ENCODE measurements at places on chromosomes 1 and 21. TPM values are rescaled to one million over a fixed set of nuclear protein-coding genes. Genes with fewer than 3 reads are reported as not detected.

Gene C1orf226
- under 0.01 TPM for total RNA-seq

Gene OR2AK2
- total RNA-seq = not detected

Gene RNF186
- not detected for total RNA-seq

Gene DBT
- total RNA-seq = 6.0 TPM

Gene UMODL1
- total RNA-seq = not detected

Gene AADACL3
- total RNA-seq = not detected

Gene GRHL3
- not detected for total RNA-seq

Gene ANKRD34A
- total RNA-seq = 1.6 TPM

Gene AQP10
- not detected for total RNA-seq

Gene RASAL2
- 40.6 TPM for total RNA-seq

Gene SLC44A3
- total RNA-seq = 1.9 TPM

Gene MAN1C1
- 5.2 TPM for total RNA-seq

Gene PLEKHA6
- total RNA-seq = 2.9 TPM

DNA sequence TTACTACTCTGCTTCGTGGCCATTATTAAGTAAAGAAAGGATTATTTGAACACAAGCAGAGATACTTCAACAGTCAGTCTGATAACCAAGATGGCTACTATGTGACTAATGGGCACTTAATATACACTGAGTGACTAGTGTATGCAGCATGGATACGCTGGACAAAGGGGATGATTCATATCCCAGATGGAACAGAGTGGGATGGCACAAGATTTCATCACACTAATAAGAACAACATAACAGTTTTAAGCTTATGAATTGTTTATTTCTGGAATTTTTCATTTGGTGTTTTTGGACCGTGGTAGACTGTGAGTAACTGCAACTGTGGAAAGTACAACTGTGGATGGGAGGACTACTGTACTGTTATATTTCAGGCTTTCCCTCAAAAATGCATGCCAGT lies 9.4 kb downstream of the ZCCHC17 start:
- DNase-seq = peak; percentile 96

- DNase-seq = no peak
These were observed 203.1 kb downstream of the BARHL2 start for GRCh38 chr1:90513956-90514355.

- DNase-seq = peak; percentile 49
These were observed 1.9 kb downstream of the FTCD start for GRCh38 chr21:46153247-46154154.

DNA sequence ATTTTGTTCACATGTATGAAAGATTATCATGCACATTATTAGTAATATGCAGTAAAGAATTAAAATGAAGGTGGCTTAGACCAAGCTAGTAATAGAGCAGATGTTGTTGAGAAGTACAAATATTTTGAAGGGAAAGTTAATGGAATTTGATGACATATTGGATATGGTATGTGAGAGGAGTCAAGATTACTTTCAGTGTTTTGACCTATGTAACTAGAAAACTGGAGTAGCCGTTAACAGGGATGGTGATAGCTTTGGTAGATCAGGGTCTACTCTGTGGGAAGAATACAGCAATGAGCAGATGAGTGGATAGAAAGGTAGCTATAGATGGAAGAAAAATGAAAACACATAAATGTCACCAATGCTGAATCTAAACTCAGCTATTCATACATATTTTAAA lies 163.2 kb upstream of the LRRC7 start:
- peak; percentile 2 for DNase-seq

GRCh38 chr1:175317779-175318178 lies 125.2 kb upstream of the KIAA0040 start:
- no peak for DNase-seq

DNA sequence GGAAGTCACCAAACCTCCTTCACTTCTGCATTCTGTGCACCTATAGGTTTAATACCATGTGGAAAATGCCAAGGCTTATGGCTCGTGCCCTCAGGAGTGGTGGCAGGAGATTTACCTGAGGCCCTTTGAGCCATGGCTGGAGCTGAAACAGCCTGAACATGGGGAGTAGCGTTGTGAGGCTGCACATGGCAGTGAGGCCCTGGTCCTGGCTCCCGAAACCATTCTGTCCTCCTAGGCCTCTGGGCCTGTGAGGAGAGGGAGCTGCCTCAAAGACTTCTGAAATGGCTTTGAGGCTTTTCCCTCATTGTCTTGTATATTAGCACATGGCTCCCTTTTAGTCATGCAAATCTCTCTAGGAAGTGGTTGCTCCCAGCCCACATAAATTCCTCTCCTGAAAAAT lies 20.6 kb downstream of the PTGFR start:
- DNase-seq = no peak

- peak; percentile 96 for DNase-seq
These were observed 95.4 kb upstream of the ERRFI1 start for GRCh38 chr1:8121261-8122159.

GRCh38 chr1:223179786-223180185 lies 36.7 kb upstream of the TLR5 start:
- no peak for DNase-seq

DNA sequence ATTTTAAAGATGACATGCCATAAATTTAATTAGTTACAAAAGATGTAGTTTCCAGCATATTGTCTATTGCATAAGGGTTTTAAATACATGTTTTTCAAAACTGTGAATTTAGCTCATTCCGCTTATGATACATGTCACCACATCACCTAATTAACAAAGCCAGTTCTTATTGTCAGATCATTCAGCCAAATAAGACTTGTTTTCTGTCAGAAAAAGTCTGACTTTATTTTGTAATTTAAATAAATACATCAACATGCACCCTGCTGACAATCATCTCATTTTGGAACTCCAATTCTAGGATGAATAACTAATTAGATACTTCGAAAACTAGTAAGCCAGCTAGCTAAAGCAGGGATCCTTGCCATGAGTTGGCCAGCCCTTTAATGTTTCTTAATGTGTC lies 110.9 kb upstream of the APP start:
- DNase-seq = no peak

- no peak for DNase-seq
These were observed 81.0 kb upstream of the LHX8 start for GRCh38 chr1:75053207-75053606.

- no peak for DNase-seq
These were observed 18.8 kb upstream of the GRIK1 start for GRCh38 chr21:29958551-29958950.

DNA sequence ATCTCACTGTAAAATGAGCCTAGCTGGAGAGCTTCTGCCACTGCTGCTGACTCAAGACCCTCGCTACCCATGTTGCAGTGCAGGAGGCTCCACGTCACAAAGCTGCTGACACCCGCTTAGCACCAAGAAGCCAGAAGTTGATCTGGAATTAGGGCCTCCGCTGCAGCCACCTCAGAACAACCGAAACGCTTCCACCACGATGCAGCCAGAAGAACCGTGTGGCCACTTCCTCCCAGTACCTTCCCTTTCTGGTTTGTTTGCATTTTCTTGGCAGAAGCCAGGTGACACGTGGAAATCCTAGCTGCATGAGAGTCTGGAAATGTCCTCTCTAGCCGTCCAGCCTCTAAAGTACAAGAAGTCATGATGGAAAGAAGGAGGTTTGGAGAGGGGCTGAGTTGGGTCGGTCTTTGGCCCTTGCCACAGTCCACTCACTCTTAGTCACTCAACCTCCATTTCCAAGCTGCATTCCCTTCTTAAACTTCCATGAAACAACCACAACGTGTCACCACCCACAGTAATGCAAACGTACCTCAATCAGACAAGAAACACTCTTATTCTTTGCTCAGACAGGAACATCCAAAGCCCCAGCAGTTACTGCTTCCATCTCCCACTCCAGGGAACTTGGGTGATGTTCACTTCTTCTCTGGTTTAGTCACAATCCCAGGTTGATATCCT lies 10.0 kb upstream of the CDA start:
- no peak for DNase-seq

DNA sequence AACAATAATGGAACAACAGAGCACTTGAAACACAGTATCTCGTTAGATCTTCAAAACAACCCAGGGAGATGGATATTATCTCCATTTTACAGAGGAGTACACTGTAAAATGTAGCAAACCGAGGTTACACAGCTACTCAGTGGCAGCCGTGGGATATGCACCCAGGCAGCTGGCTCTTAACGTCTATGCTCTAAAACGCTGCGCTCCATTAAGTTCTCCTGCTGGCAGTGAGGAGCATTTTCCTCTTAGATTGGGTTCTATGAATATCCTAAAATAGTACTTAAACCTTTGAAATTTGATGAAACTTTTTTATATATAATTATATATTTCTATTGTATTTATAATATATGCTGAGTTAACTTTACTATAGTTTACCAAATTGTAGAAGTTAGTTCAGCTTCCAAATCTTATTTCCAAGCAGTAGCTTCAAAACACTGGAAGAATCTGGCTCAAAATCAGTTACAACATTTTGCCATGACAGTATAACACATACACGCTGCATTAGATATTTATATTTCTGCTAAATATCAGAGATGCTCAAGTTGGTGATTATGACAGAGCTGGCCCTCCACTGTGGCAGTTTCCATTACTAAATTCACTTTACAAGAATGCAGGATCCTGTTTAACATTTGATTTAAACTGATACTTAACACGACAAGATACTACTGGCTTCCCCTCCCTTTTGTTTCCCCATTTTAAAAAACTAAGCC lies 49.5 kb downstream of the TGFBR3 start:
- no peak for DNase-seq

GRCh38 chr1:220789532-220790147 lies 2.9 kb downstream of the MTARC1 start:
- peak; percentile 37 for DNase-seq

GRCh38 chr21:39125752-39126485 lies 57.3 kb downstream of the PSMG1 start:
- peak; percentile 86 for DNase-seq

GRCh38 chr1:235657269-235657668 lies 7.7 kb upstream of the GNG4 start:
- no peak for DNase-seq

Data from fibroblast of villous mesenchyme (primary cell).